ENCODE measurements at places on chromosomes 7 and 10.

DNA sequence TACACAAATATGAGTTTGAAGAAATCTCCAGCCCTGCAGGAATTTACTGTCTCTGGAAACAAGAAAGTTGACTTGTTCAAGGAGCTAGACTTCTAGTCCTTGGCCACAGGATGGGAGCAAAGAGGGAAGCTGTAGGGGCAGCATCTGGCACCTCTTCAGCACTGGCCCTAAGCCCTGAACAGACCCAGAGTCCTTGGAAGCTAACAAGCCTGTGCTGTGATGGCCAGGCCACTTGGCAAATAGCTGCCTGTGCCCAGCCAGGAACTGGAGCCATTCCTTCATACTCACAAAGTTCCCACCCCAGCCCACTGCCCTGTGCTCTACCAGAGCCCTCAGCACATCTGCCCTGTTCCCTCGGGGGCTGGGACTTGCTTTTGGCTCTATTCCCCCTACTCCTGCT, 9.4 kb upstream of the COL13A1 start:
- no peak for DNase-seq

- no peak for DNase-seq
These were observed 51.0 kb upstream of the SUN1 start for GRCh38 chr7:781186-781849.

DNA sequence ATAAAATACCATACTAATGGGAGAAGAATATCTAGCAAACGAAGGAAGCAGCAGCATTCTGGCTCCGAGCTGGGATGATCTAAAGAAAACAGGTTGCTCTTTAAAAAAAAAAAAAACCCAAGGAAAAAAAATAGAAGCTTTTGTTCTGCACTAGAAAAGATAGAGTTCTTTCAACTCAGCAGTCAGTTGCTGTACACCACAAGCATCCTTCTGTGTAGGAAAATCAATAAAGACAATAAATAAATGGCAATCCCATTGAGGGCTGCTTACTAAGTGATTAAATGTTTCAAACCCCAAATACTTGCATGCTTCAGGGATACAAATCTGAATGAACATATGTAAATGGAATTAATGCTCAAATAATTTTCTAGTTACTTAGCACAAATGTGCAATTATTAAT, 207.1 kb downstream of the TEX36 start:
- DNase-seq: no peak

DNA sequence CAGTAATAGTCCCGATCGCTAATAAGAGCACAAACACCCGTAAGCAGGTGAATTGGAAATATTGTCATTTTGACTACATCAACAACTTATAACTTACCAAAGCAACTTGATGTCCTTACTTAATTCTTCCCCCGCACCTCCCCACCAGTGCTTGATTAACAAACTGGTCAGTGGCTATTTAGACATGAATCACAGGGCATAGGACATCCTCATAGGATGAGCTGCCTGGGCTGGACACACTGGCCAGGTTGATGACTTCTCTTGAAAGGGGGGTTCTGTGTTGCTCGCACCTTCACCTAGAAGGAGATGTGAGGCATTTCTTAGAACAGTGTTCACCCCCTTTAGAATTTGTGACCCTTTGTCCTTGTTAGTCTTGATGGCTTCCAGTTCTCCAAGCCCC, 163.2 kb downstream of the TCF7L2 start:
- DNase-seq: no peak

DNA sequence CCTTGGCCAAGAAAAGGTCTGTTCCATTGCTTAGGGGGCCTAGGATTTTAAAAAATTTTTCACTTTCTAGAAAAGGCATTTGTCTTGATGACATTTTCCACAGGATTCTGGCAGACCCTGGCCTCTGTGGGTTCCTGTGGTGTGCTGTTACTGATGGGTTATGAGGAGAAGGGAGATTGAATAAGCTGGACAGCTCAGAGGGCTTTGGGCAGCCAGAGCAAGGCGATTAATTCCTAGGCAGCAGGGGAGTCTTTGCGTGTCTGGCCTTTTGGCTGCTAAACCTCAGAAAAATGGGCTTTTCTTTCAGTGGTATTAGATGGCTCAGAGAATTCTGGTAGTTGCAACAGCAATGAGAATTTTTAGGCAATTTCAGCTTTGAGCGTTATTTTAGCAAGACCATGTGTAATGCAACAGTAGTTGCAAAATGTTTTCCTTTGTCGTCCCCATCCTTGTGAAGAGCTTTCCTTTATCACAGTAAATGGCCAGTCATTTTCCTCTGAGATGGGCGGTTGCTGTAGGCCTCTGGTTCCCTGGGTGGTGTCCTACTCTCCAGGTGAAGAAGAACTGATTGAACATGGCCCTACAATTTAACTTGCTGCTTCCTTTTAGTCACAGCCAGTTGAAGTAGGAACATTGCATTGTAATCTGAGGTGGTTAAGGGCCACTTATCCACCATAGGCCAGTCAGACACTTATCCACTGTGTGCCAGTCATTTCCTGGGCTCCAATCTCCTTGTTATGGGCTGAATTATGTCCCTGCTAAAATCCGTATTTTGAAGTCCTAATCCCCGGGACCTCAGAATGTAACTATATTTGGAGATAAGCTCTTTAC, 43.2 kb downstream of the SH2D4B start:
- no peak for DNase-seq

DNA sequence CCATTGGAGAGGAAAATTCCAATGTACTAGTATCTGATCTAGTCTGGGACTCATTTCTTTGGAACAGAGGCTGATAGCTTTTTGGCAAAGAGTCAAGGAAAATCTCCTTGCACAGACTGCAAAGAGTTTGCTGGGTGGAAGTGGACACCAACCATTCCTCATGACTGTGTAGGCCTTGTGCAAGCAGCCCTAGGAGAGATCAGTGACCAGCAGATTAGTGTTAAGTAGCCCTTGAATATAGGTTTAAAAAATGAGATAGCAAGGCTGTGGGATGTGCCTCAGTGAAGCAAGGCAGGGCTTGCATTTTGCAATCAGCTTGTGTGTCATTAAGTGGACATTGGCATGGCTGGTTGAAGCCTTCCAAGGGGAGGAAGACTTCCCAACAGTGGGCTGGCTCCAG, 341.6 kb downstream of the PLXNA4 start:
- DNase-seq: no peak
